Activated CD4-positive, CD25-positive, alpha-beta regulatory T cell treated with anti-CD3 and anti-CD28 coated beads, Interleukin-2, amount 50 U/mL, for 72 hours (primary cell): ENCODE measurements at places on chromosomes 3 and 15.

DNA sequence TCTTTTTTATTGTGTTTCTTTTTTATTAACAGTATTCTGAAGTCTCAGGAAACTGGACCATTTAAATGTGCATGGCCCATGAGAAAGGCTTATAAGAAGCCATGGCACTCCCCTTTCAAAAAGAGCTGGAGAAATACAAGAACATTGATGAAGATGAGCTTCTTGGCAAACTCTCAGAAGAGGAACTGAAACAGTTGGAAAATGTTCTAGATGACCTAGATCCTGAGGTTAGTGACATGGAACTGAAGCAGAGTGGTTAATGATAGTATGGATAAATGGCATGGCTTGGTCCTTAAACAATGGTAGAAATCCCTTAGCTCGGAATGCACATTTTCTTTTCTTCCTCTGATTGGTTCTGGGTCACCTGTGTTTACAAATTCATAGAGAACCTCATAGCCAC lies 14.9 kb downstream of the TMOD2 start:
- DNase-seq, result no peak

DNA sequence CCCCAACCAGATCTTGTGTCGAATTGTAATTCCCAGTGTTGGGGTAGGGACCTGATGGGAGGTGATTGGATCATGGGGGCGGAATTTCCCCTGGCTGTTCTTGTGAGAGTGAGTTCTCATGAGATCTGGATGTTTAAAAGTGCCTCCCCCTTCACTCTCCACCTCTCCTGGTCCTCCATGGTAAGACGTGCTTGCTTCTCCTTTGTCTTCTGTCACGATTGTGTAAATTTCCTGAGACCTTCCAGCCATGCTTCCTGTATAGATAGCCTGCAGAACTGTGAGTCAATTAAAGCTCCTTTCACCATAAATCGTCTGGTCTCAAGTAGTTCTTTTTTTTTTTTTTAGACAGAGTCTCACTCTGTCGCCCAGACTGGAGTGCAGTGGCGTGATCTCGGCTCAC lies 42.3 kb downstream of the NR1D2 start:
- DNase-seq, result no peak

DNA sequence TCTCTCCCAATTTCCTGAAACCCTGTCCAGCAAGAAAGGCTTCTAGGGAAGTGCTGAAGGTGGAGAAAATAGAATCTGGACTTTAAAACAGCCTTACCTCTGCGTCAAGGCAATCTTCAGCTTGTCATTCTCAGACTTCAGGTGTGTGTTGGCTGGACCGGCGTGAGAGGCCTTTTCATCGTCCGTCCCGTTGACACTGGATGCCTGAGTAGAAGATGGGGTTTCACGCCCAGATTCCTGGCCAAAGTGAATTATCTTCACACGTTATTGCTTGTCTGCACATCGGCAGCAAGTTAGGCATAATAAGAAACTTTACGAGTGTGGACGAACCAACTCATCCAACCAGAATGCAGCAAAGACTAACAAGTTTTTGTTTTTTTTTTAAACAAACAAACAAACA lies 49.5 kb downstream of the WHAMM start:
- no peak for DNase-seq

DNA sequence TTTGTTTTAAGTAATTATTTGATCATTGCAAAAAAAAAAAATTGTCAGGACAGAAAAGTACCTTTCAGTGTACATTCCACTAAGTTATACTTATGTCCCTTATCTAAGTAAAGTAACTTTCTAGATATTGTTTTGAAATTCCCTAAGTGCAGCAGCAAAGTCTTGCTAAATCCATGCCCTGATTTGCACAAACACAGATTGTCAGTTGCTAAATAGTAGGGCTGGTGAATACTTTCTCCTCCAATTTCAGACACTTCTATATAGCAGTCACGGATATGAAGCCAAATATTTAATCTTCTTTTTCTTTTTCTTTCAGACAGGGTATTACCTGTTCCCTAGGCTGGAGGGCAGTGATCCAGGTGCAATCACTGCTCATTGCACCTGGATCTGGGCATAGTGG lies 12.9 kb downstream of the LRRC2 start:
- DNase-seq, result no peak

DNA sequence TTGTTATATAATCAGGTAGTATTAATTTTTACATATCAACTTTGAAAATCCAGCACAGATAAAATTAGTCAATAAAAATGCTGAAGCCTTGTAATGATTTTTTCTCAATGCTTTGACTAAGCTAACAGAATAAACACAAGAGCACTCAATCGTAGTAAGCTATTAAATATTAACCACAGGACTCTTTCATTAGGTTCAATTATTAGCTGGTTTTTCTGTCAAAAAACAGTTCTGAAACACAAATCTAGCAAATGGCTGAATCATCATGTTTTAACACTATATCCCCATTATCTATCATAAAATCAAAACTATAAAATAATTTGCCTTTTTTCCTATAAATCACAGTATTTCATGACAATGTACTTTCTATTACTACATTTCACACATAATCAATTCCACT lies 69.6 kb downstream of the PLOD2 start:
- no peak for DNase-seq

GRCh38 chr15:47685141-47685870 lies 32.0 kb upstream of the SEMA6D start:
- DNase-seq, result no peak

GRCh38 chr3:127753338-127753737 lies 69.0 kb downstream of the MGLL start:
- no peak for DNase-seq

- DNase-seq, result no peak
Measured at GRCh38 chr3:144237351-144237750, 265.7 kb downstream of the DIPK2A start.

- DNase-seq, result no peak
Measured at GRCh38 chr3:152841131-152841530, 6.2 kb downstream of the P2RY1 start.

- no peak for DNase-seq
Measured at GRCh38 chr3:64803469-64803868, 115.7 kb upstream of the ADAMTS9 start.

- no peak for DNase-seq
Measured at GRCh38 chr3:35320646-35321407, 318.5 kb upstream of the ARPP21 start.

GRCh38 chr3:6697722-6698121 lies 163.2 kb upstream of the GRM7 start:
- no peak for DNase-seq

GRCh38 chr3:101618726-101619125 lies 44.7 kb downstream of the PCNP start:
- DNase-seq, result no peak

- DNase-seq, result no peak
Measured at GRCh38 chr15:65305776-65306175, 1.3 kb downstream of the RNU5B-1 start.

DNA sequence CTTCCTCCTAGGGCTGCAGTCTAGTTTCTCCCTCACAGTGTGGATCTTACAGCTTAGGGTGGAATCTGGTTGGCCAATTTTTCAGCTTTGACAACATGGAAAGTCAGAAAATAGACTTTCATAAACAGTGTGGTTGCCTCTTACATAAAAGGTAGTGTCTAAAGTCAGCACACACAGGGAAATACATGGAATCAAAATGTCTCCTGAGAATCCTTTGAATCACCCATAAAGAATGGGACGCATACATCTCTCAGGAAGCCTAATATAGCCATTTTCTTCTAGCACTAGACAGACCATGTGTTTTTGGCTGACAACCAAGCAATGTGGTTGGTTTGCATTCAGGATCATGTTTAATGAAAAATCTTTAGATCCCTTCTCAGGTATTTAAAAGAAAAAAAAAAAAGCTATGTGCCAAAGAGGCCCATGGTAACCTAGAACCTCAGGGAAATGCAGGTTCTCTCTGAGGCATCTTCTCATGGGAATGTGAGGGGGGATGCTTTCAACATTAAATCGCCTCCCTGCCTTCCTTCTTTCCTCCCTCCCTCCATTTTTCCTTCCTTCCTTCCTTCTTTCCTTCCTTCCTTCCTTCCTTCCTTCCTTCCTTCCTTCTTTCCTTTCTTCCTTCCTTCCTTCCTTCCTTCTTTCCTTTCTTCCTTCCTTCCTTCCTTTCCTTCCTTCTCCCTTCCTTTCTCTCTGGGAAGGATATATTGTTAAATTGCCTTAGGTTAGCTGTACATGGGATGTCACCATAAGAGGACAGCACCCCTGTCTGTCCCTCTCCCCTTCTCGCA lies 34.3 kb upstream of the ZBTB38 start:
- DNase-seq, result no peak

GRCh38 chr15:64430000-64430735 lies 30.2 kb upstream of the ZNF609 start:
- no peak for DNase-seq

- DNase-seq, result no peak
Measured at GRCh38 chr15:71261909-71262308, 146.6 kb downstream of the THSD4 start.

GRCh38 chr15:66786222-66786621 lies 84.2 kb downstream of the SMAD6 start:
- DNase-seq, result no peak

- DNase-seq, result no peak
Measured at GRCh38 chr15:48976444-48977088, 12.8 kb upstream of the SHC4 start.

DNA sequence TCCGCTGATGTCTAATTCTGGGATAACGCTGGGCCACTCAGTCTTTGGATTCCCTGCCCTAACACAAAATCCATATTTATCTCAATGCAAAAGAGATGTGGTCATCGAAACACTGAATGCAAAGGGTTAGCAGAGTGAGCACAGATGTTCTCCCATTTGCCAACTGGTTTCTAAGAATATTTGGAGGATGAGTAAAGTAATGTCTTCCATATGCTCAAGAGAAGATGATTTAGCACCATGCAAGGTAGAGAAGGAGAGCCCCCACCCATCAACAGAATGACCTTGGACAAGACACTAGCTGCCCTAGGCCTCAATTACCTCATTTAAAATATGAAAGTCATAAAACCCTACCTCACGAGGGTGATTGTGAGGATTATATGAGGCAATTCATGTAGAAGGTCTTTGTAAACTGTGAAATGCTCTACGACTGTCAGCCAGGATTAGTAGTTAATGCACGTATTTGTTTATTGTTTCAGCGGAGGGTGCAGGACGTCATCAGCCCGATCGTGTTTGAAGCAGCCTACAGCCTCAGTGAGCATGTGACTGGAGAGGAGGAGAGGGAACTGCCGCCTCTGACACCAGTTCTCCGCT lies 232.9 kb upstream of the CTDSPL start:
- DNase-seq, result no peak

DNA sequence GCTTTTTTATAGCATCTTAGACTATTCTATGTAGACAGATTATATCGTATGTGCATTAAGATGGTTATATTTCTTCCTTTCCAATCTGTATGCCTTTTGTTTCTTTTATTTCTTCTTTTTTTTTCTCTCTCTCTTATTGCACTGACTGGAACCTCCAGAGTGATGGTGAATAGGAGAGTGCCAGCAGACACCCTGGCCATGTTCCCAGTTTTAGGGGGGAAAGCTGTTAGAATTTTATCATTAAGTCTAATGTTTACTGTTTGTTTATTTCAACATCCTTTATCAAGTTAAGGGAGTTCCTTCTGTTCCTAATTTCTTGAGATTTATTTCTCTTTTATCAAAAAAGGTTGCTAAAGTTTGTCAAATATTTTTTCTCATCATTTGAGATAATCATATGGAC lies 116.6 kb upstream of the LRTM1 start:
- no peak for DNase-seq

DNA sequence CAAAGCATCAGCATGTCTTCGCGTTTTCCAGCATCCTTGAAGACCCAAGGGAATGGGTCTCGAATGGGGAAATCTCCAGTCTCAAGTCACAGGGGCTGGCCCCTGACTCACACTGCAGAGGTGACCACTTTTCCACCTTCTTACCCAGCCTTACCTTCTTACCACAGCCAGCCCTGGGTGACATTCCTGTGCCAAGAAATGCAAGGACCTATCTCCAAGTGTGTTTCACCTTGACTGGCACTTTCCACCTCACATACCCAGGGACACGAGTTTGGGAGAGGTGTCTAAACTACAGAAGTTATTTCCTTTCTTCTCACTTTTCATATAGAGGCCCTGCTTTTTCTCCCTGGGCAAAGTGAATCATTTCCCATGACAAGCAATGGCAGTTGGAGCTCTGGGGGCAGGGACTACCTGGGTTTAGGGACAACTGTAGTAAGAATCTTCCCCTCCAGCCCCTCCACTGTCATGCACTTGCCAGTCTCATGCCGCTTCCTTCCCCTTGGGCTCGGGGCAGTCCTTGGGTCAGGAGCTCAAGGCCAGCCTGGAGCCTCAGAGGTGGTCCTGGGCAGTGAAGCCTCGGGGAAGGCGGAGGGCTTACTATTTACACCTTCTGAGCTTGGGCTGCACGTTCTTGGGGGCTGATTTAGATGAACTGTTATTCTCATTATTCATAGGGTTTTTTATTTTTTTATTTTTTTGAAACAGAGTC lies 16.8 kb downstream of the PAQR5 start:
- no peak for DNase-seq

DNA sequence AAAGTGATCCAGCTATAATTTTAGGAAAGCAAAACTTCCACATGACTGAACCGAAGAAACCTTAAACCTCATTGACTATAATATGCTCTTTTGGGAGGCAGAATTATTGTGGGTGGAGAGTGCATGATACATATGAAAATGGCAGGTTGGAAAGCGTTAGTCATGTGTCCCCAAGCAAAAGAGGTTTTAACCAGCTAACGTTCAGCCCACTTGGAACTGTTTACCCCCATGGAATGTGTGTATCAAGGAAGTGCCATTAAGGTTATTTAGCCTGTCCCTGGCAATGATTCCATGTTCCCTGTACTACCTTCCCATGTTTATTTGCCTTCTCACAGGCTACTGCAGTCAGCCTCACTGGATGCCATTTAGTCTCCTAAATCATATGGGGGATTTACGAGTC lies 44.1 kb upstream of the LRRC58 start:
- DNase-seq, result no peak
